Activated CD4-positive, CD25-positive, alpha-beta regulatory T cell (primary cell): ENCODE measurements at places on chromosomes 6 and 20.

- no peak for DNase-seq
Observed at GRCh38 chr6:145656128-145656527, 79.2 kb downstream of the EPM2A start.

DNA sequence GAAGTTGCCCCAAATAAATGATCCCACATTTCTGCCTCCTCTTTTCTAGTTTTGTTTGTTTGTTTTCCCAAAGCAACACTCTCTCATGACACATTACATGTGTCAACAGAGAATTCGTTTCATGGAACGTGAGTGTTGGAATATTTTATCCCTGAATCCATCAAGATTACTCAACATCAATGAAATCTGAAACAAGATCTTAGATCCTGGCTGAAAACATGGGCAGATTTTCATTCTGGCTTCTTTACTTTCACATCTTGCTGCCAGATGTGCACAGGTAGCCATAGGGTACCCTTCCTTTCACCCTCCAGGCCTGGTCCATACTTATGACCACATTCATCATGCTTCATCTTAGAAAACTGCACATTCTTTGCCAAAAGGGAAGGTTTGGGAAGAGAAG lies 347.0 kb downstream of the DOK5 start:
- DNase-seq: no peak

- no peak for DNase-seq
Observed at GRCh38 chr6:149454346-149454848, 30.4 kb downstream of the ZC3H12D start.

DNA sequence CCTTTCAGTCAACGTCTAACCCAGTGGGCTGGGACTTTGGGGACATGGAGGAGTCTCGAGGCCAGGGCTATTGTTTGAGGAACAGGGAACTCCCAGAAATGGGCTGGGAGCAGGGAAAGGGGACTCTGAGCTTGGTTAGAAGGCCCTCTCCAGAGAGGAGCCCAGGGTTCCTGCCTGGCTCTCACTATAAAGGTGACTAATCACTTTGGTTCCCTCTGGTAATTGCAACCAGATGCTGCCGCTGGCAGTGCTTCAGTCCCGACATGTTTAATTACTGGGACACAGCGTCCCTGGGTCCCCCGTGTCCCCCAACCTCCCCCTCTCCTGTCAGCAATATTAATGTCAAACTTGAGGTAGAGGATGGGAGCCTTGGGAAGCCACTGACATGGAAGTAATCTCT lies 5.0 kb upstream of the GDF5 start:
- DNase-seq: no peak

- DNase-seq: no peak
Observed at GRCh38 chr6:47026679-47027078, 15.5 kb downstream of the ADGRF1 start.

DNA sequence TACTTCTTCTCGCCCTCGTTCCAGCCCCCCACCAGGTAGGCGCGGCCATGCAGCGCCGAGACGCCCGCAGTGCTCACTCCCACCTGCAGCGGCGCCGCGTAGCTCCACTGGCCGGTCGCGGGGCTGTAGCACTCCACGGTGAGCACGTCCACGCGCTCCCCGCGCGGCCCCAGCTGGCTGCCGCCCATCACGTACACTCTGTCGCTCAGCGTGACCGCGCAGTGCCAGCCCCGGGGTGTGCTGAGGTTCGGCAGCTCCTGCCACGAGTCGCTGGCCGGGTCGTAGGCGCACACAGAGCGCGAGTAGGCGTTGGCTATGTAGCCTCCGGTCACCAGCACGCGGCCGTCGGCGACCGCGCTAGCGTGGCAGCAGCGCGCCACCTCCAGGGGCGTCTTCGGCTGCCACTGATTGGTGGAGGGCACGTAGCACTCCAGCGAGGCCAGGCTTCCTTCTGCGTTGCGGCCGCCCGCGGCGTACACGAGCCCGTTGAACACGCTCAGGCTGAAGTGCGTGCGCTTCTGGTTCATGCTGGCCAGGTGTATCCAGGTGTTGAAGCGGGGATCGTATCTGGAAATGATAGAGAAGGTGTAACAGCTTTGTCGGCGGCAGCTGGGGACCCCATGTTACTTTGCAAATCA lies 13.7 kb downstream of the KLHL31 start:
- DNase-seq: peak; percentile 64

DNA sequence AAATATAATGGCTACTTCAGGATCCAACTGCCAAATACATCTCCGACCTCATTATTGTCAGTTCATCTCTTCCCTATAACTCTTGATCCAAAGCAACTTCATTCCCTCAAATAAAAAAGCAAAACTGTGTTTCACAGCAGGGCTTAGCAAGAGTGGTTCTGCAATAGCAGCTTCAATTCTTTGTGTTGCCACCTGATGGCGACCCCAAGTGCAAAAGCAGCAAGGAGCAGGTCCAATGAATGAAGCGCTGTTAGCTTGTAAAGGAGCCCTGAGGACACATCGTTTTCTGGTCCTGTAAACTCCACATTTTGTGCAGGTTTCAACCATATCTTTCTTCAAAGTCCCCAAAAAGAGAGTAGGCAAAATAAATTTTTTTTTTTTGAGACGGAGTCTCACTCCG lies 19.6 kb downstream of the RTN4IP1 start:
- no peak for DNase-seq
